ENCODE measurements at places on chromosomes 16 and 17.

GRCh38 chr17:67435122-67435521 lies 58.0 kb downstream of the PITPNC1 start:
- no peak for DNase-seq
- no peaks in the 10 kb centered on the region for H3K36me3 ChIP-seq
- H3K27me3 ChIP-seq: no peaks in the 10 kb centered on the region
- no peaks in the 10 kb centered on the region for H3K4me1 ChIP-seq
- H3K4me3 ChIP-seq: no peak overlapping the region

DNA sequence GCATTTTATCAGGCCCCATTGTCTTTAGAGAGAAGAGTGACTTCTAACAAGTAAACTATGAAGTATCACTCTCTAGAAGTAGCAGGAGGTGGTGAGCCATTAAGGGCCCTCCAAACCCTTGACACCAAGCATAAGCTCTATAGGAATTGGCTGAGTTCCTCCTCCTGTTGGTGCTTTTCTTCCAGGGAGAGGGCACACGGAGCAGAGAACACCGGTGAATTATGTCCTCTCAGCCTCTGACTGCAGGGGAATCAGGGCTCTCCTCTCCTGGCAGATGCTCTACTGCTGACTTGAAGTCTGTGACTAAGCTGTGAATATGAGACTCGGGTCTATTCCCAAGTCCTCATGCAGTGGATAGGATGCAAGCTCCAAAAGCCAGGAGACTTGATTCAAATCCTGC lies 32.3 kb downstream of the CHD9 start:
- no peaks in the 10 kb centered on the region for H3K27me3 ChIP-seq
- H3K4me3 ChIP-seq: no peak overlapping the region
- DNase-seq: no peak

DNA sequence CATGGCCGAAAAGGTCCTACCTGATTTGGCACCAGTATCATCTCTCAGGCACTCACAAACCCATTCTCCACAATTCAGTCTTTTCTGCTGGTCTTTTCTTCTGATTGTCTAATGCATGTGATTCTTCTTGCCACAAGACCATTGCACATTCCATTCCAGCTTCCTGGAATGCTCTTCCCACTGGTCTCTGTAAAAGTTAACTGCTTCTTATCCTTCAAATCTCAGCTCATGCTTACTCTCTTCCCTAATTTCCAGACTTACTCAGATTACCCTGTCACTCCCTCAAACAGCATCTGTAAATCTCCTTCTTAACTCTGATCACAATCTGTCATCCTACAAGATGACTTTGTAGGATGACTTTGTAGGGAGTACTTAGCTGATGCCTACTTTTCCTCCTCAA lies 320.2 kb downstream of the MAP2K6 start:
- H3K36me3 ChIP-seq: no peaks in the 10 kb centered on the region
- H3K4me1 ChIP-seq: no peaks in the 10 kb centered on the region
- H3K27me3 ChIP-seq: no peaks in the 10 kb centered on the region
- H3K27ac ChIP-seq: no peak overlapping the region
- DNase-seq: no peak
- no peak overlapping the region for H3K4me3 ChIP-seq

DNA sequence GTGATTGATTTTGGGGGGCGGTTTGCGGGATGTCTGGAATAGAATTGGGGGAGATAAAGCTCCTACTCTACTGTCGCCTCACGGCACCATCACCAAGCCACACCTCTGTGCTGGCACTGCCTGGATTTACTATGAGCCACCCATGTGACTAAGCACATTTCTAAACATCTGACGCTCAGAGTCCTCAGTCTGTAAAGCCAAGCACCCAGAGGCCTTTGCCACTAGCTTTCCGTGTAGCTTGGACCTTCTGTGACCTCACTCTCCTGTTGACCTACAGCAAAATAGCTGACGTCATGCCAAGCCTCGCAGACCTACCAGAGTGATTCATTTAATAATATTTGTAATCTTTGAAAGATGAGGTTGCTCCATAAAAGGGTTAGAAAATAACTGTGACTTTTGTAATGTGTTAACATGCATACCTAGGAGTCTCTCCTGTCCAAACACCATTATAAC lies 38.5 kb upstream of the MYOCD start:
- H3K27me3 ChIP-seq: no peaks in the 10 kb centered on the region
- peak; percentile 33 for DNase-seq
- H3K36me3 ChIP-seq: no peaks in the 10 kb centered on the region
- H3K4me3 ChIP-seq: no peak overlapping the region

DNA sequence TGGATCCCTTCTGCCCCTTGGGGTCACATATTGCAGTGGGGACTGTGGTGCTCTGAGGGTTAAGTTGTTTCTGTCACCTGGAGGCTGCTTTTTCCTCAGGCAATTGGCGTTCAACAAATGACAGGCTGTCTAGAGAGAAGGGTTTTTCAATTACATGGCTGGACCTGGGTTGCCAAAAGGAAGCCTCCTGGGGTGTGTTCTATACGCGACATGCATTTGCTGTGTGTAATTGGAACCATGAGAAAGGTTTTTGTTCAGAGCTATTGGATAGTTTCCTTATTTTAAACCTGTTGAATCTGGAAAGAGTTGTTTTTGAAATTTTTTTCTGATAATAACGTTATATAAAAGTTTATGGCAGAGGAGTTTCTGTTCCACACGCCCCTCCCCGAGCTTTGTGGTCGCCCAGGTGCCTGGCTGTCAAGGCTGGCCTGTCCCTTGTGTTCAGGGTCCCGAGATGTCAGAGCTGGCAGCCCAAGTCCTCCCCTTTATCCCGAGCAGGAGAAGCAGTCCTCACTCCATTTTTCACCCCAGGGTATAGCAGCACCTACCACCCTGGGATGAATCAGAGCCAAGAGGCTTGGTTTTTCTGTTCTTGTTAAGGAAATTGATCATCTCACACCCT lies 26.1 kb upstream of the ZNF750 start:
- H3K27me3 ChIP-seq: no peaks in the 10 kb centered on the region
- no peak overlapping the region for H3K4me3 ChIP-seq
- H3K36me3 ChIP-seq: no peaks in the 10 kb centered on the region
- no peak overlapping the region for H3K27ac ChIP-seq

- no peak for DNase-seq
- no peak overlapping the region for H3K27ac ChIP-seq
- H3K4me1 ChIP-seq: no peaks in the 10 kb centered on the region
- no peaks in the 10 kb centered on the region for H3K36me3 ChIP-seq
These were observed 665.2 kb upstream of the CDH8 start for GRCh38 chr16:62701426-62701825.

GRCh38 chr16:86609115-86609514 lies 30.8 kb downstream of the FOXL1 start:
- H3K27me3 ChIP-seq: no peaks in the 10 kb centered on the region
- H3K4me1 ChIP-seq: no peaks in the 10 kb centered on the region
- no peak overlapping the region for H3K4me3 ChIP-seq
- DNase-seq: no peak
- H3K36me3 ChIP-seq: no peaks in the 10 kb centered on the region

DNA sequence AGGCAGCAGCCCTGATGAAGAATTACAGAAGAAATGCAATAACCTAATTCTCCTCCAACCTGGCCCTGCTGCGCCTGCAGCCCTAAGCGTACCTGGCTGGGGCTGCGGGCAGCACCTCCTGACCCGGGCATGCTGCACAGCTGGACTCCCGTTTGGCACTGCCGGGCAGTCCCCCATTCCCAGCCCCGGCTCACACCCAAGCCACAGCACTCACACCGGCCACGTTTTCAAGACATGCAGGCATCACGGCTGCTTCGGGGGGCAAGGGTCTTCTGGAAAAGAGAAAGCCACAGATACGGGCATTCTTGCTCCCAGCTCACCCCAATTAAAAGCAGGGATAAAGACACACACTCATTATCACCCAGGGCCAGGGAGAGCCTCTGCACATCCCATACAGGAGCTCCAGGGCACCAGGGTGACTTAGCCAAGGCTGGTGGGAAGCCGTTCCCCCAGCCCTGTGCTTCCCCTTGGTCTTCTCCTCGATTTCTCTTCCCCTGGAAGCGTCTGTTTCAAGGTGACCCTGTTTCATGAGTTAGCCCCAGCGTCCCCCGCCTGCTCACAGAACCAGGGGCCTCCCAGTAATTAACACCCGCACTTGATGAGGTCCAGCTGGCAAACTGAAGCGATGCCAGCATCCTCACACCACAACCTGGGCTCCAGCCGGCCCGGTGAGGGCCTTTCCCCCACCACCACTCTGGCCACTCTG lies 216.7 kb downstream of the C16orf78 start:
- no peak overlapping the region for H3K4me3 ChIP-seq
- no peaks in the 10 kb centered on the region for H3K27me3 ChIP-seq
- no peaks in the 10 kb centered on the region for H3K36me3 ChIP-seq
- no peak for DNase-seq
- H3K4me1 ChIP-seq: peaks cover 7% of the 10 kb centered on the region

DNA sequence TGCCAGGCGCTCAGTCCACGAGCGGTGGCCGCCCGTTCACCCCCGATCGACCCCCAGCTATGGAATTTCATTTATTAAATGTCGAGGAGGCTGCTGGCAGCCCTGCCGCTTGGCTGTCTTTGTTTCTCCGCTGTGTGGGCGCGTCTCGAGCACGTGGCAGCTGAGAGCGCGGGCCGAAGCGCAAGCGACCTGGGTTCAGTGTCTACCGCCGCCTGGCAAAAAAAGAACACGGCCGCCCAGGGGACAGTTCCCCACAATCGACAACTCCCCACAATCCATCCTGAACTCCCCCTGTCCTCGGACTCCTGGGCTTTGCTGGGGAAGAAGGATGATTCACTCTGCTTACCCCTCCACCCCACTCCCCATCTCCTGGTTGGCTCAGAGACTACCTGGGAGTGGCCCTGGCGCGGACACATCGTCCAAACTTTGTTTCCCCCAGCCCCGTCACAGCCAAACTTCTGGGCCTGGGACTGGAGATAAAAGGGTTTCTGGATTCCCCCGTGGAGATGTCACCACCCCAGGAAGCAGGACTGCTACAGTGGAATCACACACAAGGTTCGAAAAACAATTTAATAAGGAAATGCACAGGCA lies 1.7 kb upstream of the ANKRD13B start:
- peak overlapping the region; percentile 70 for H3K27ac ChIP-seq
- H3K36me3 ChIP-seq: no peaks in the 10 kb centered on the region

DNA sequence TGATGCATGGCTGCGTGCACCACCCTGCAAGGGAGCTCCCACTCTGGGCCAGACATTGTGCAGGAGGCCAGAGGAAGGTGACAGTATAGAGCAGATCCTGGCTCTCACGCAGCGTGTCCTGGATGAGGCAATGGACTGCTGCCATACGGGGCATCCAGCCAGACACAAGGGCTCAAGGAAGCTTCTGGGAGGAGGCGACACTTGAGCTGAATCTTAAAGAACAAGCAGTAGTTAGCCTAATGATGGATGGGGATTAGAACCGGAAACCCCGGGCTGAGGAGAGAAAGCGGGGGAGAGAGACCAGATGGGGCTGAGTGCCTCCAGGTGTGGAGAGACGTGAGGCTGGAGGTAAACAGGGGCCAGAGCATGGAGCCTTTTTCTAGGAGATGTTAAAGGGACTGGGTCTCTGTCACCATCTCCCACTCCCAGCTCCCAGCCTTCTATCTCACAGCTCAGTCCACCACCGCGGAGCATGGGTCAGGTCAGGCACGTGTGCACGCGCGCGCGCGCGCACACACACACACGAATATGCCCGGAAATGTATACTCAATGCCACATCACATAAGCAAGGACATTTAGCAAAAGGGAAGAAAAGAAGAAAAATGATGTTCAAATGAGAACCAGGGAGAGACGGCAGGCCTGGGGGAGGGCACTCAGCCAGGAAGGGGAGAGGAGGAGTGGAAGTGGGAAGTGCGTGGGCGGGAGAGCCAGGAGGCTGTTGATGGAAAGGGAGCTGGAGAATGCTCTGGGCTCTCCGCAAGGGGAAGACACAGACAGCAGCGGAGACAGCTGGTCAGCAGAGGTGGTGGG lies 46.3 kb downstream of the CCDC42 start:
- H3K4me1 ChIP-seq: peaks cover 22% of the 10 kb centered on the region
- H3K36me3 ChIP-seq: no peaks in the 10 kb centered on the region
- no peaks in the 10 kb centered on the region for H3K27me3 ChIP-seq
